ENCODE measurements at places on chromosomes 5 and 9. TPM values are rescaled to one million over a fixed set of nuclear protein-coding genes. Genes with fewer than 3 reads are reported as not detected.

DNA sequence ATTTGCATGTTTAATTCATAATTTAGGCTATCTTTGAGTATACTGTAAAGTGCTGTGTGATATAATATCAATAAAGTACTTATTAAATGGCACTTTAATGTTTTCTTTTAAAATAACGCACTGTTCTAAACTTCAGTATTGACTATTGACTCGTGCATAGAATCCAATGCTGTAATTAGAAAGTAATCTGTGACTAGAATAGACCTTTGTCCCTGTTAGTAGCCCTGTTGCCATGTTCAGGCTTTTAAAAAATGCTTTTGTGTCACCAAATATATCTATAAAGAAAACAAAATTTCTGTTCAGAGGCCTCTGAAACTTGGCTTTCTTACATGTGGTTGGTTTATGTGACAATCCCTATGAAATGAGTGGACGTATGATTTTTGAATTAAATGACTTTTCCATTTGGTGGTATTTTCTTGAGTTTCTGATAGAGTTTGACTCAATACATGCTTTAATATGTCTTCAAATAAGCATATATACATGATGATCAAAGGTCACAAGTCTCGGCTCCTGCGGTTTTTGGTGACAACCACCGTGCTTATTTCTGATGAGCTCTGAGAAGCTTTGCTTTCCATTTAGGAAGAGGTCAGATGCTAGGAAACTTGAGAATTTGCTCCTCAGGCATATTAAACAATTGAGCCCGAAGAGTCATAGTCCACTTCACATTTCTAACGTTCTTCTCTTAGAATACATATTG is 174.7 kb downstream of the NR3C1 start:
- DNase-seq = no peak

- peak; percentile 64 for DNase-seq
These were observed 6.2 kb downstream of the PDLIM4 start for GRCh38 chr5:132263548-132264261.

DNA sequence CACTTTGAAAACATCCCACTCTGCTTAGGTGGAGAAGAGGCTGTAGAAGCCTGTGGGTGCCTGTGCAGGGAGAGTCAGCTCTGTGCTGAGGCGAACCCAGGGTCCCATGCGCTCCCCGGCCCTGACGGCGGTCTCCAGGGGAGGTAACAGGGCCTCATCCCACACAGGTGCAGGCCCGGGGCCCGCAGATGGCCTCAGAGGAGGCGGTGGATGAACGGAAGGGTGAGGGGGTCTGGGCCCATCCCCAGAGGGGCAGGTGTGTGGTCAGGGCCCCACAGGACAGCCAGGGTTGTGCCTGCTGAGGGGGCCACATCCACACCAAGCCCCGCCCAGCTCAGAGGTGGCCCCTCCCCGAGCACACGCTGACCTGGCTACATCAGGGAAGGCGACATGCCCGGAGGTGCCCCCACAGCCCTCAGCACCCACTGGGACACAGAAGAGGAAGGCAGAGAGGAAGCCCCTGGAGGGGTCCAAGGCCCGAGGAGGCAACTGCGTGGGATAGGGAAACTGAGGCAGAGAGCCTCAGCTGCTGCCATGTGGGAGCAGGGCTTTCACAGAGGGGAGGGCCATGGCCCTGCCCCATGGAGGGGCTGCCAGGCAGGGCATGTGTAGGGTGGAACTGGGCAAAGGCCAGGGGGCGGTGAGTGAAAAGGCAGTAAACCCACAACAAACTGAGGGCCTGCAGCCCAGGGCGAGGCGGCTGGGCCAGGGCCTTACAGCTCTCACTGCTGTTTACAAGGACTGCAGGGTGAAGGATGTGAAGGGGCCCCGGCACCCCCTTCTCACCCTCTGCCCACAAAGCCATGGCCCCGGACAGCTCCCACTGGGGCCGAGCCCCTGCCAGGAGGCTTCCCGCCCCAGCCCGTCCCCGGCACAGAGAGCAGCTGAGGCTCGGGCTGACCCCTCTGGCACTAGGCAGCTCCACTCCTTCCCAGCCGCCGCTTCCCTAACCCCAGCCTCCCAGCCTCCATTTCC is 29.5 kb downstream of the EXD3 start:
- no peak for DNase-seq

DNA sequence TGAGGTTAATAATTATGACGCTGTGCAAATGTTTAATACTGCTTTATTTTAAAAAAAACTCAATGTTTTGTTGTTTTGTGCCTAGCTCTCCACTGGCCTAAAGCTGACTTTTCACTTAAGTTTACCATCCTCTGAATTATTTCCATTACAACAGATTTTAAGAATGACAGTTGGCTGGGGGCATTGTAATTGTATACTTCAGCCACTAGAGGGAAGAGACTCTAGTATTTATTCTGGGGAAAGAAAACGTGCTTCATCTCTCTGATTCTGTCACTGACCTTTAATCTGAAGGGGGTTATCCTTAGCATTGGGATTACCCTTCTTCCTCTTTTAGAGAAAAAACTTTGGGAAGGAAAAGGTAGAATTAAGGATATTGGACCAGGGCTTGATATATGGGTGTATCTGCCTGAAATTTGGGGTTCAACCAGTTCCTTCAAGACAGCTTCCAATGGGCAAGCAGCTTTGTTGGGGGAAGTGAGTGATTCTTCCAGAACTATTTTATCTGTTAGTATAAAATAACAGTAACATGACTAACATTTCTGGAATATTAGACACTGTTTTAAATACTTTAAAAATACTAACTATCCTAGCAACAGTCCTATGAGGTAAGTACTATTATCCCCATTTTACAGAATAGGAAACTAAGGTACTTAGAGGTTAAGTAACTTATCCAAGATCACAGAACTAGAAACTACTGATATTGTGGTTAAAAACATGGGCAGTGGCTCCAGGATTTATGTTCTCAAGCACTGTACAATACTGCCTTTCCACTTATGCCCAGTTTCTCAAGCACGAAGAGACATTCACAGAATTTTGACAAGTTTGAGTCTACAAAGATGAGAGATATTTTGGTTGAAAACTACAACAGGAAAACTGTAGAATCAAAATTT is 208.4 kb downstream of the CD180 start:
- no peak for DNase-seq

DNA sequence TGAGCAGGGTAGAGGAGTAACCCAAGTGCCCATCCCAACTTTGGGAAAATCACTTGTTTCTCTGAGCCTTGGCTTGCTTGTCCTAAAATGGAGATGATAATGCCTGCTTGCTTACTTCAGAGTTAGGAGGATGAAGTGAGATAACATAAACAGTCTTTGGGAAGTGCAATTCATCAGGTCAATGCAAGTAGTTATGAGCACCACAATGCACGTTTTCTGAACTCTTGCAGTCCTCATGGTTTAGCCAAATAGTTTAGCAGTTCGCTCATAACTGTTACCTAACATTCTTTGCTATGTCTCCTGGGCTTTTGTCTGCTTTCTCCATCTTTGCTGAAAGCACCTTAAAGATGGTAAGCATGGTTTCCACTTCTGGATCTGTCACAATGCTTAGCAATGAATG is 270.0 kb downstream of the ADAMTSL1 start:
- DNase-seq = no peak

GRCh38 chr5:39680213-39680612 is 255.4 kb upstream of the DAB2 start:
- DNase-seq = no peak

DNA sequence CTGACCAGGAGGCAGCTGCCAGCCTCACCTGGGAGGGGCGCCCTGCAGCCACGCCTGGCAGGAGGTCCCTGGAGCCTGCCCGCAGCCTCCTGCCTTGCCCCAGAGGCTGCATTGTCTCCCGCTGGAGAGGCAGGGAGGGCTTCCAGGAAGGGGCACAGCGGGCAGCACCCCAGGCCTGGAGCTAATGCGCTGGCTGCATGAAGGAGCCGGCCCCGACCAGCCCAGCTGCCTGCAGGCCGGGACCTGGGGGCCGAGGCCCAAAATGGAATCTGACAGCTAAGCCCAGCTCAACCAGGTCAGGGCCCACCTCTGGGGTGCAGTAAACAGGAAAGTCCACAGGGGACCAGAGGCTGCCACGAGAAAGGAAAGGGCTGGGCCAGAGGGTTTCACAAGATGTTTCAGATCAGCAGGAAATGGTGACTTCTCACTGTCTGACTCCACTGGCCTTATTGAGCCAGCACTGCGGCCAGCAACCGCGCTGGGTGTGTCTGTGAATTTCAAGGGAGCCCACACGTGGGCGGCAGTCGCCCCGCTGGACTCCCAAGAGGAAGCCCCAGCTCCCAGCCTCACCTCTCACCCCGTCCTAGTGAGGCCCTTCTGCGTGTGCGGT is 18.6 kb upstream of the NOTCH1 start:
- peak; percentile 74 for DNase-seq

DNA sequence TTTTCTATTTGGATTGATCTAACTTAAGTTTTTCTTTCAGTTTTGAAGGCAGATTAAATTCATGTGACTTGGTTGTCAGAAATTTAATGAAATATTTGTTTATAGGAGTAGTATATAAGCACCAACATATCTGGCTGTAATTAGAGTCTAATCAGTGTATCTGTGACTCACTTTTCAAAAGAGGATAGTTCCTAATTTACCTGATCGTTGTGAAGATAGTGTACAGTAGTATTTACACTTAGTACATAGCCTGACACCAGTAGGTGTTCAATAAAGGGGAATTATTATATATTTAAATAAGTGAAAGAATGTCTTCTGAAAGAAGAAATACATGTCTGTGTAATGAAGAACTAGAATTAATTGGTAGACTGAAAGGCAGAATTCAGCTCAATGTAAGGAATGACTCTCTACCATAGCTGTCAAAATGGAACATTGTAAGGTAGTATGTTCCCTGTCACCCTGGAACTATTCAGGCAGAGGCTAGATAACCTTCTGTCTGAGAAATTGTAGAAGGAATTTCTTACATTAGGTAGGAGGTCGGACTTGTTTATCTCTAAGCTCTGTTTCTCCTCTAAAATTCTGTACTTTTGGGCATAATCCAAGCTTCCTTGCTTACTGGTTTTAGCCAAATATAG is 8.6 kb downstream of the TGFBR1 start:
- DNase-seq = no peak

- no peak for DNase-seq
These were observed 3.2 kb downstream of the GPSM1 start for GRCh38 chr9:136330406-136330990.

- DNase-seq = no peak
These were observed 42.9 kb downstream of the ADGRV1 start for GRCh38 chr5:90601468-90601867.

DNA sequence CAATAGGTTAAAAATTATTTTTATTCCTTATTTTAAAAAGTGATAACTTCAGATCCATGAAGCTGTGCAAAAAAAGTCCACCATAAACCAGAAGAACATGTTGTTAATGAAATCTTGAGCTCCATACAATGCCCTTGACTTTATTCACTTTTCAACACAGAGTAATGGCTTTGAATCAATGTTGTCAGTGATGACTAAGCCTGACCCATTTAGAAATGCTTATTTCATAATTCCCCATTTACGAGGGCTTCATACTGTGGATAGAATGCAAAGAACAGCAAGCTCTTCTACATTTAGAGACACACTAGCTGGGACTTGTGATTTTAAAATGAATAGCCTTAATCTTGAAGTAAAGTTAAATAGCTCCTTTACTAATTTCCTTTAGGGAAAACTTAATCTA is 25.7 kb upstream of the IL9 start:
- DNase-seq = no peak

DNA sequence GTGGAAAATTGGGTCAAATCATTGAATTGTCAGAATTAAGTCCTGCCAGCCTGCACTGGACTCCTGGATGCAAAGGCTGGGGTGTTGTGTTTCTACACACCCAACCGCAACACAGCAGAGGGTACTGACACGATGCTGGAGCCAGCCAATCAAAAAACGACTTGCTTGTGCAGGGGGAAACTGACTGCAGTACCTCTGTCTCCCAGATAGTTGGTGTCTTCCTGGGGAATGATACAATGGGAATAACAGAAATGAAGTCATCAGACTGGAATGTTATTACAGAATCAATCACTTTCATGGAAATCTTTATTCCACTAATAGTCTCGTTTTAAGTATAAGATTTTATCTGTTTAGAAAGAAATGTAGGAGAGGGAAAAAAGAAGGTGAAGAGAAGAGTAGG is 330.3 kb downstream of the MLLT3 start:
- DNase-seq = no peak

DNA sequence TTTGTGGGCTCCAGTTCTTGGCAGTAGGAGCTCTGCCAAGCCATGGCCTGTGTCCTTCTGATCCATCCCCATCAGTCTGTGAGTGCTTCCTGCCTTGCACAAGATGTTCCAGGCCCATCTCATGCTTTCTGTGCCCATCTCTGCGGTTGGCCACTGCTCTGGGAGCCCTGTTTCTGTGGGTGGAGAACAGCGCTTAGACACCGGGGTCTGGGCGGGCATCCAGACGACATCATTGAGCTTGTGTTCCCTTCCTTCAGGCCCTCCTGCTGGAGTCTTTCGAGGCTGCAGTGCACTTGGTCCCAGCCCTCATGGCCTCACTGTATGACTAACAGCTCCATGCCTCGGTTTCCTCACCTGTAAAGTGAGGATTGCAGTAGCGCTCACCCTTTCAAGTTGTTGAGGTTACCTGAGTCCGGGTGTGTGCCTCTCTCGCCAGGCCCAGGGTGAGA is 14.9 kb upstream of the CARD19 start:
- peak; percentile 29 for DNase-seq

GRCh38 chr5:119022017-119022745 is 33.8 kb upstream of the DTWD2 start:
- no peak for DNase-seq

DNA sequence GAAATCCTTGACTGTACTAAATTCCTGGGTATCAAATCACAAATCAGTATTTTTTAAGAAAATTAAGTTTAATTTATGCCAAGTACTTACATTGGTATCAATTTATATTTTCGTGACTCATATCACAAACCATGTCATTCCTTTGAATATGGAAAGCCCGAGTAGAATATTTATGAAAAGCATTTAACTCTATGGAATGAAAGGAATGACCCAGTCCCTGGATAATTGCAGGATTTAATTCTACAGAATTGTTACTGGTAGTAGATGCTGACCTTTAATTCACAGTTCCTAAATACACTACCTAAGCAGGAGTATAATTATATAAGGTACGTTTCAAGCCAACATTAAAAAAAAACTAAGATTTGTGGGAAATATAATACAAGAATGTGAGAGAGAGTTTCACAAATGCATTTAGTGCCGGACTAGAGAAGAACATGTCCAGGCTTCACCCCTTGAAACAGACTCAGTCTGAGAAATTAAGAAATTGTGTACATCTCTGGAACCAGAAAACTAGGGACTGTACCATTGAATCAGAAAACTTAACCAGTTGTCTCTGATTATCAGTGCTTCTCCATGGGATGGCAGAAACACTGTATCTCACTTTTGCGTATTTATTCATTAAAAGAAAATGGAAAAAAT is 28.5 kb upstream of the PLPPR1 start:
- no peak for DNase-seq

FBP1 gene
- total RNA-seq = 231 TPM

INSYN2B gene
- not detected for total RNA-seq

SLC45A2 gene
- total RNA-seq = not detected

MEIKIN gene
- total RNA-seq = not detected

FAM13B gene
- 76.5 TPM for total RNA-seq

CRB2 gene
- total RNA-seq = 0.05 TPM

URM1 gene
- total RNA-seq = 57.7 TPM

GADD45G gene
- 6.2 TPM for total RNA-seq

ARHGEF28 gene
- 34.5 TPM for total RNA-seq

DIPK1B gene
- 6.6 TPM for total RNA-seq

FOXD4L4 gene
- total RNA-seq = 0.47 TPM

ALDOB gene
- total RNA-seq = 0.70 TPM

UBE2B gene
- total RNA-seq = 63.3 TPM

CDH9 gene
- not detected for total RNA-seq

GLRA1 gene
- total RNA-seq = not detected

ZNF367 gene
- 1.8 TPM for total RNA-seq
